Hippocampal formation (tissue), 2 donors: ENCODE measurements at places on chromosomes 2 and 18.

DNA sequence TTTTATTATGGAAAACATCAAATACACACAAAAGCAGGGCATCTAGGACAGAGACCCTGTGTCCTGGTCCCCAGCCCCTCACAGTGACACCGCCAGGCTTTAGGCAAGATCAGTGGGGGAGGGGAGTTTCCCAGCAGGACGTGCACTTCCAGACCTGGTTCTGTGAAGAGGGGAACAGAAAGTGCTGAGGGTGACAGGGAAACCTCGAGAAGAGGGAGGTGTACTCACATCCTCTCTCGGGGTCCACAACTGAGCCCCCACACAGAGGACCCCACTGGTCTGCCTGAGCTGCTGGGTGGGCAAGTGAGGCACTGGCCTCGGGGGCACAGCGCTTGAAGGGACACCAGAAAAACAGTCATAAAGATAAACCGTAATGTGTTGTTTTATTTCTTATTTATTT, 4.4 kb upstream of the GPR35 start:
- DNase-seq, result no peak

- no peak for DNase-seq
These were observed 91.4 kb upstream of the AGAP1 start for GRCh38 chr2:235402422-235402821.

- no peak for DNase-seq
These were observed 37.9 kb upstream of the GPC1 start for GRCh38 chr2:240397542-240397916.

GRCh38 chr2:231634412-231634811, 41.7 kb downstream of the TEX44 start:
- DNase-seq, result no peak

GRCh38 chr2:55721596-55722215, 28.1 kb upstream of the PNPT1 start:
- no peak for DNase-seq

GRCh38 chr2:209762563-209762962, 9.1 kb upstream of the UNC80 start:
- no peak for DNase-seq

- no peak for DNase-seq
These were observed 94.9 kb upstream of the TWSG1 start for GRCh38 chr18:9239720-9240119.

DNA sequence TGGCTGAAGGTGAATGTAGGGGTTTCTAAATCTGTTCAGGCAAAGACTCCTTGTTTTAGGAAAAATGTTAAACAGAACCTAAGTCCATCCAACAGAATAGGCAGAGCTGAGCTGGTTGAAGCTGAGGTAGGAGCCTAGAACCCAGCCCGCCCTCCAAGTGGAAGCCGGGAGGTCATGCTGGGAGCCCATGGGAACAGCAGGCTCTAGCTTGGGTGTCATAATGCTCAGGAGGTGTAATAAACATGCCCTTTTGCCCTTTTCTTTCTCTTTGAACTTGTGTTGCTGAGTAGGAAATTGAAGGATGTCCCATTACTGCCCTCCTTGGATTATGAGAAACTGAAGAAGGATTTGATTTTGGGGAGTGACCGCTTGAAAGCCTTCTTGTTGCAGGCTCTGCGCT, 60.3 kb downstream of the ARMC9 start:
- no peak for DNase-seq

DNA sequence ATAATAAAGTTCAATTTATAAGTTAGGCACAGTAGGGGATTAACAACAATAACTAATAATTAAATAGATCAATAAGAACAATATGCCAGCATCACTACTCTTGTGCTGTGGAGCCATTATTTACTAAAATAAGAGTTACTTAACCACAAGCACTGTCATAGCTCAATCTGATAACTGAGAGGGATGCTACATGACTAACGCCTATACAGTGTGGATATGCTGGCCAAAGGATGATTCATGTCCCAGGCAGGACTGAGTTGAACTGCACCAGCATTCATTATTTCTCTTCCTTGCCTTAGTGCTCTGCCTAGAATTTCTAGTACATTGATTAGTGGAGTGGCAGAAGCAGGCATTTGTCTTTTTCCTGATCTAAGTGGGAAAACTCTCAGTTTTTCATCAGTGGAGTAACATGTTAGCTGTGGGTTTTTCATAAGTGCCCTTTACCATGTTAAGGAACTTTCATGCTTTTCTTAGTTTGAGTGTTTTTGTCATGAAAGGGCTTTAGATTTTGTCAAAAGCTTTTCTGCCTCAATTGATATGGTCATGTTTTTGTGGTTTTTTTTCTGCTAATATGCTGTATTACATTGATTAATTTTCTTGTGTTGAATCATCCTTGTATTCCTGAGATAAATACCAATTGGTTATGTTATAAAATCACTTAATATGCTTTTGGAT, 21.7 kb downstream of the KIAA1328 start:
- DNase-seq, result no peak

DNA sequence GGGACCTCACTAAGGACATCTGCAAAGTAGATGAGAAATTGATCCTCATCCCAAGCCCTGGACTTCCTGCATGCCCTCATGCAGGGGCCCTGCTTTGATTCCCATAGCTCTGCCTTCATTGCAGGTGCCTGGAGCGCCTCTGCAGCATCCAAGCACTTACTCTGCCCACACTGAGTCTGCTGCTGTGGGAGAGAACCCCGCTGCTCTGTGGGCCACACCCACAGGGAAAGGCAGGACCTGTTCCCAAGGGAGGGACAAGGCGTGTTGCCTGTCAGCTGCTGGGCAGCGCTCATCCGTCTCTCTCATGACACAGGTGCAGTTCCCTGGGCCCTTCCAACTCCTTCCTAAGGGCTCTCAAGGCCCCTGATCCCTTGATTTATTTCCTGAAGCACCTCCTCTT, 266.8 kb upstream of the SMIM21 start:
- DNase-seq, result no peak
